ENCODE measurements at places on chromosomes 6 and 20.

GRCh38 chr20:15616626-15617025 lies 956.6 kb downstream of the KIF16B start:
- no peak for DNase-seq

GRCh38 chr6:7124636-7125035 lies 16.9 kb downstream of the RREB1 start:
- DNase-seq, result no peak

- no peak for DNase-seq
Measured at GRCh38 chr6:75491291-75491690, 2.3 kb downstream of the FILIP1 start.

- DNase-seq, result no peak
Measured at GRCh38 chr6:118548136-118548535, at the start of gene PLN. Gene PLN, plus strand, starts transcription at chr6:118548296. Its CDS starts 10,626 bp downstream, at chr6:118558922.

GRCh38 chr6:152605342-152605741 lies 31.8 kb downstream of the SYNE1 start:
- DNase-seq, result no peak

GRCh38 chr6:32576250-32576649 lies 13.4 kb downstream of the HLA-DRB1 start:
- DNase-seq, result no peak
